ENCODE measurements at places on chromosomes 3 and 15.

DNA sequence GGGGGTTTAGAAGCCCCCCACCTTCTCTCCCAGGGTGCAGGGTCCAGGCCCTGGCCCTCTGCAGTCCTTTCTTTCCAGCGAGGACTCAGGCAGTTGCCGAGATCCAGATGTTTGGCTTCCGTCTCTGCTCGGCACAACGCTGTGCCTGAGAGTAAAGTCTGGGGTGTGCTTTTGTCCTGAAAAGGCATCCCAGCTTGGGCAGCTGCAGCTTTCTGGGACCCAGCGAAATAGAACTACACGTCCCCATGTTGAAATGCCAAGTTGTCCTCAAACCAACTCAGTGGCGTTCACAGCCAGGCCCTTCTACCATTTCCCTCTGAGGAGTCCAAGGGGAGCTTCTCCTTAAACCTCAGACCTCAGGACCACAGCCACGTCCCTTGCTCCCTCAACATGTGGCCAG lies 23.1 kb downstream of the FGD5 start:
- DNase-seq: no peak

DNA sequence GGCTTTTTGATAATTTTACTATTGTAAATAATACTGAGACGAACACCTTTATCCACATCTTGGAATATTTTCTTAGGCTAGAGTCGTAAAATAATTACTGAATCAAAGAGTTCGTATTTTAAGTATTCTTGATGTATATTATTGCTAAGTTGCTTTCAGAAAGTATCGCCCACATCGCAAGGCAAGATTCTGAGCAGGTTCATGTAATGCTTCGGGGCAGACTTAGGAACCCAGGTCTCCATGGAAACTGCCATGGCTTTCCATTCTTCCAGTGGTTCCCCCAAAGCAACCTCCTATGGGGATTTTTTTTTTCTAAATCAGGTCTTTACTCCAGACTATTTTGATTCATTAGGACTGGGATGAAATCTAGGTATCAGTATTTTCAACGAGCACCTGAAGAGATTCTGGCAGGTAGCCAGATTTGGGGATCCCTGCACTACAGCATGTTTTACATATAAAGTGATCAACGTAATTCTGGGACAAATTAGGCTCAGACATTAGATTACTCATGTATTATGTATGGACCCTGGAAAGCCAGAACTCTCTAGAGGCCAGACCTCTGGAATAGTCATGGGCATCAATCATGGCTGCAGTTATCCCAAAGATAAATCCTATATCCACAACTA lies 86.5 kb downstream of the B3GNT5 start:
- no peak for DNase-seq

GRCh38 chr15:70605606-70606410 lies 157.6 kb downstream of the UACA start:
- DNase-seq: no peak

DNA sequence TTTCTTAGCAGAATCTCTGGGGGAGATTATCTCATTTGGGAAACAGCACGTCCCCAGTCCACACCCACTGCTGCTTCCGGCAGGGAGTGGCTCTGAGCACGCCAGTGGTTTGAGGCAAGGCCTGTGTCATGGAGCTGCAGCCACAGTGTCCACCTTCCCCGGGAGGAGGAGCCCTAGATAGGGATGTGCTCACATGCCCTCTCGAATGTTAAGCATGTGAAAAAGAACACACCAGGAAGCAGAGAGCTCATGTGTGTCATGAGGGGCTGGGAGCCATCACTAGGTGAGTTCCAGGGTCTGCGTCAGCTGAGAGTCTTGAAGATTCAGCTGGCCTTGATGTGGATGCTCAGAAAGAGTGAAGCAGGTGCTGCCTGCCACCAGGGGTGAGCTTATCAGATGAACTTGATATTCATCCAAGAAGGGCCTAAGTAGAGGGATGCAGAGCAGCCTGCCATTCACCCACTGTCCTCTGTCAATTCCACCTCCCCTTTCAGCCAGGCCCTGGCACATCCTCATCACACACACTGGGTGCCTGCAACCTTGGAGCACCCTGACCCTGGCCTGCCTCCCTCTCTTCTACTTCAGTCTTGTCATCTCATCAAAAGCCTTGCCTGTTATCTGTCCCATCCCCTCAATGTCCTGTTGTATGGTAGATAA lies 16.3 kb downstream of the ITGA11 start:
- no peak for DNase-seq

DNA sequence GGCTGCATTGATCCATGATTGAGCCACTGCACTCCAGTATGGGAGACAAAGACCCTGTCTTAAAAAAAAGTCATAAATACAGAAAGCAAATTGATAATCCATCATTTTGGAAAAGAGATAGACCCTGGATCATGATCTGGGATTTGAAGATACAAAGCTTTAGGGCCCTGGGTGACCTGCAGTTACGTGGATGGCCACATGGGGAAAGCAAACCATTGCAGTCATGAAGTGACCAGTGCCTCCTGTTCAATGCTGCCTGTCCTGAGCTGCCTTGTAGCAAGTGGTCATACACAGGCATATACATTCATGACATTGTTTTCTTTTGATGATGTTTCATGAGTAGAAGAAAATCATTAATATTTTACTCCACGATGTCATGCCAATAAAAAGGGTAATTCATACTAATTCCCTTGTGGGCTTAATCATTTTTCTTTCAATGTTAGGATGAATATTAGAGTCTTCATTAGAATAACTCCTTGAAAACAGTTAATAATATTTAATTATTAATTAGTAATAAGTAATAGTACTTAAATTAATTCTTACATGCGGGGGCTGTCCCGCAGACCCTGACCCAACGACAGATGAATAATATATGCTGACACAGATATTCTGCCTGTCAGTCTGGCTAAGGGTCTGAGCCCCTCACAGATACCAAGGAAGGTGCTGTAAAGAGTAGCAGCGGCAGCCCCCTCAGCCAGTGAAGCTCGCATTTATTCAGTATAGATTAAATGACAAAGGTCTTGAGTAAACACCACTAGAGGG lies 109.0 kb upstream of the UNC13C start:
- no peak for DNase-seq

GRCh38 chr3:184663356-184663755 lies 48.5 kb downstream of the MAGEF1 start:
- no peak for DNase-seq

GRCh38 chr3:188194332-188194731 lies 40.4 kb downstream of the LPP start:
- no peak for DNase-seq

DNA sequence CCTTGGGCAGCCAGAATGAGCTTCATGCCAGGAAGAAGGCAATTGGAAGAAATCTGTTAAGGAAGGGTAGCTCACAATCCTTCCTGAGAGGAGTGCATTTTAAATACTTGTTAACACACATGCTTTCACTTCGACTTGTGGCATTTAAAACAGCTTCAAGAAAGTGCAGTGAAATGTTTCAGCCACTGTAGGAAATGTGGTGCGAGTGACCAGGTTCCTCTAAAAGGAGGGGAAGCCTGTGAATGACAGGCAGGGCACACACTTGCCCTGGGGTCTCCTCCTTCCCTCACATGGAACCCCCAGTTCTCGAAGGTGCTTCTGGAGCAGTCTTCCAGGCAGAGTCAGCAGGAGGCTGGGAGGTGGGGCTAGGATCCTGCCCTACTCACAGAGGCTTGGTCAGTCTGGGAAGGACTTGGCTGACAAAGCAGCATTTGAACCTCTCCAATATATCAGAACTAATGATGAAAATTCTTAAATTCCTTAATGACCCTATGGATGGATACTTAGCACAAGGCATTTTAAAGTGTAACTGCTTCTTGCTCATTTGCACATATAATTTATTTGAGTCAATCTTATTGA lies 358.6 kb downstream of the CHST2 start:
- DNase-seq: no peak

DNA sequence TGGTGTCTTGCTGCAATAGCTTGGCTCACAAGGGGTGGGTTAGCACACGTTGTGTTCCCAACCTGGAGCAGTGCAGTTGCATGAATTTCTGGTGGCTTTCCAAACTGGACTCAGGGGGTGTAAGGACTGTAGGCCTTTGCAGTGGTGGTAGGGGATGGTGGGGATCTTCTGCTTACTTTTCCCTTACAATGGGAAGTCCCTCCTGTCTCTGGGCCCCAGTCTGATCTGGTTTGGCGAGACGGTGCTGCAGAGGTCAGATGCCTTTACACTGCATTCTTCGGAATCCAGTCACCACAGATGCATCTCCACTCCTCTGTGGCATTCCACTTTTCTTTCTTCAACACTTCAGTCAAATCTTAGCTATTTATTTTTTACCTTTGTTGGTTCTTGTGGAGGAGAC lies 132.1 kb downstream of the DOCK3 start:
- DNase-seq: no peak

GRCh38 chr3:8147711-8148110 lies 353.9 kb upstream of the LMCD1 start:
- DNase-seq: no peak

GRCh38 chr15:42324308-42324707 lies 35.0 kb upstream of the CAPN3 start:
- DNase-seq: no peak

All from activated T-helper 1 cell treated with anti-CD3 and anti-CD28 coated beads, Interleukin-2, amount 50 U/mL, for 16 hours (primary cell).